Cerebellar nuclear complex (tissue), 1 donor: ENCODE measurements at places on chromosomes 2 and 18.

GRCh38 chr18:25921677-25922421 lies 168.6 kb downstream of the SS18 start:
- no peak for DNase-seq

- DNase-seq: no peak
Observed at GRCh38 chr18:48490641-48491293, 48.1 kb upstream of the CTIF start.

DNA sequence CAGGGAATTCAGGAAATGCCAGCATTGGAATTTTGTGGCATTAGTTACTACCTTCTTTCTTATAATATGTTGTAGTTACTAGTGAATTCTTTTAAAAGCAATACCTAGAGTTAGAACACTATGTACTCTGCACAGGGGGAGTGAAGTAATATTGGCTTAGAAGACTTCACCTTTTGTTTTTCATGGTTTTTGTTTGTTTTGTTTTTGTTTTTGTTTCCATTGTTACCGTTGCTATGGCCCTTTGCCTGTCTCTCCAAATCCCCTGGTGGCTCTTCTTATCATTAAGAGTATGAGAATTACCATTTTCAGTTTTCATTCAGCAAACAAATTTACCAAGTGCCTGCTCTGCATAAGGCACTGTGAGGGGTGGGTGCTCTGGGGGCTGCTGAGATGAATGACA lies 160.1 kb downstream of the HAUS1 start:
- no peak for DNase-seq

DNA sequence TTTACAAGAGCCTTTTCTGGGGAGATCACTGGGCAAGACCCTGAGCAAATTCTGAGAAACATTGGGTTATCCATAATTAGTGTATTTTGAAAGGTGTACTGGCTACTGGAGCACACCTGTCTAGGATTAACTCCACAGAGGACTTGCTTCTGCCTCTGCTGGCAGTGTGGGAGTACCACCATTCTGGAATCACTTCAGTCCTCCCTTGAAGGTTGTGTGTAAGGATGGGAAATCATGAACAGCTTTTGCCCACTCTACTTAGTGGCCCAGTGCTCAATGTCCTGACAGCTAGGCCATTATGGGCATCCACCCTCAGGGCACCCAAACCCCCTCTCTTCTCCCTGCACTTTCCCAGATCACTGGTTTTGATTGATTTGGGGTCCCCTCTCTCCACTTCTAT lies 8.1 kb upstream of the SANBR start:
- no peak for DNase-seq

DNA sequence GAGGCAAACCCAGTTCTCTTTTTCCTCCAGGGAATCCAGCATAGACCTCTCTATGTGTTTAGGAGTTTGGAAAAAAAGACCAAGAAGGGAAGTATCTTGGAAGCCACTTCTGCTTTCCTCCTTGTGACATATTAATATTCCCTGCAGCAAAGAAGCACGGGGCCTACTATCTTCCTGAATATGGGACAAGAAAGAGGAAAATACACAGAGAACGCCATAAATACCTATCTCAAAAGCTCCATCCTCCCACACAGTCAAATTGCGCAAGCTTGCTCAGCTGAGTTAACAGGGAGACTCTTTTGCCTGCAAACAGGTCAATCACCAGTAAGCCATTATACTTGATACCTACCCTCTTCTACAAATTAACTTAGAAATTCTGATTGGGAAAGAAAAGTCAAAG lies 16.7 kb upstream of the RAPH1 start:
- no peak for DNase-seq

DNA sequence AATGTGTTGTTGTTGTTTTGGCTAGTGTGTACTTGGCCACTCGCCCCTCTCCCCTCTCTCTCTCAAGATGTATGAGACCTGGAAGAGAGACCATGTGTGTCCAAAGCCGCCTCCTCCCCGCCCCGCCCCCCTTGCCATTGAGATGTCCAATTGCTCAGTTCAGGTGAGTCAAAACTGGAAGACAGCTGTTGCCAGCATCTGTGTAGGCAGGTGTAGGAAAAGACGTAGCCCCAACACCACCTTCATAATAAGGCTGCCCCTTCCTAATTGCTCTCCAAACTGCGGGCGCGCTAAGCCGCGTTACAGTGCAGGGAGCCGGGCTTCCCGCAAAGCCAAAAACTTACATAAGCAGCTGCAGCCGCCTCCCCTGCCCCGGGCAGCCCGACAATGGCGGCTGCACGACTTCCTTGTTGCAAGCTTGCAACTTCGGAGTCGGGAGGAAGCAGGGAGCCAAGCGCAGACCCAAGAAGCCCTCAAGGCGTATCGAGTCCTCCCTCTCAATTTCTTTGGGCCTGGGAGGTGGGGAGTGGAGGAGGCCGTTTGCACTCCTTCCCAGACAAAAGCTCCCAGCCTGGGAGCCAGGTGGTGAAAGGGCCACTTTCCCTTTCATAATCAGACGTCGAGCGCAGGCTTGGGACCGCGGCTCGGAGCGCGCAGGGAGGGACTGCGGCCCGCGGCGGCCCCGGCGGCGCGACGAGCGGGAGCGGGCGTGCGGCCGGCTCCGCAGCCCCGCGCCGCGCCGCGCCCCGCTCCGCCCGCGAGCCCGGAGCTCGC lies 882 bp downstream of the ZBTB14 start:
- no peak for DNase-seq

GRCh38 chr2:71861186-71862160 lies 286.2 kb downstream of the CYP26B1 start:
- DNase-seq: no peak

DNA sequence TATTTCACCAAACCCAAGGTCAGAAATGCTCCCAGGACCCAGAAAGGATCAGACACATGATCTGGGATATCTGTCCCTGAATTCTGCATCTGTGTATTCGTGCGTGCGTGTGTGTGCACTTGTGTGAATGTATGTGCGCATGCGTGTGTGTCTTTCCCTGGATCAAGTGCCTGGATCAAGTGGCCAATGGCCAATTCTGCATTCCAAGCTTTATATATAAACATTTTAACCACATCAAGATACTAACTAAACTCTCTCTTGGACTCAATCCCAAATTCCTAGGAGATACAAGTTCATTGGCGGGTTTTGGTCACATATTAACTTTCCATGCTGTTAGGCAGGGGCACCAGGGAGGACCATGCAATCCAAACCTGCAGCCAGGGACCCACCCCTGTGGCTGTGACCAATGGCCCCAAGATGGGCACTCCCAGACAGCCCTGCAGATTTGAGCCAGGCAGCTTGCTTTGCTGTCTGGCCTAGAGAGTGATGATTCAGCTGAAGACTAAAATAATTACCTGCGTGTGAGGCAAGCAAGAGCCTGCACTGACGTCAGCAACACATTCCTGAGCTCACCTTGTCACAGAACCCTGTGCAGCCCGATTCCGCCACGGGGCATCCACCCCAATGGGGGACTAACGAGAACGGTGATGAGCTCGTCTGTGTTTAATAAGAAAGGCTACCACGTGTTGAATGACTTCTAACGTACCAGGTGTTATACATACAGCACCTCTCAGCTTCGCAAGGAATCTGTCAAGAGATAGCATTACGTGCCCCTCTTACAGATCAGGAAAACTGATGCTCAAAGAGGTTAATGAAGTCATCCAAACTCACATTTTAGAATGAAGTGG lies 45.3 kb upstream of the ROCK2 start:
- no peak for DNase-seq

DNA sequence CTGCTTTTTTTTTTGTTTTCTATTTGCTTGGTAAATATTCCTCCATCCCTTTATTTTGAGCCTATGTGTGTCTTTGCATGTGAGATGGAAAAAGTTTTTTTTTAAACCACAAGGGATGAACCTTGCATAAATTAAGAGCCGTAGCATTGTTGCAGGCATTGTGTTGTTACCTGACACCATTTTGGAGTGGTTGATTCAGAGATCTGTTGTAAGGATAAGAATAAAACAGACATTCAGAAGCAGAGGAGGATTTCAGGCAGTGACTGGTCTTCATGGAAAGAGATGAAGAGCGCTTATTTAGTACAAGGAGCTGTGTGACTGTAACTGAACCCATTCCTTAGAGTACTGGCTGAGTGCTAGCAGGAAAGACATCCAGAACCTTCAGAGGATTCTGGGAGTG lies 101.2 kb downstream of the LTBP1 start:
- no peak for DNase-seq

DNA sequence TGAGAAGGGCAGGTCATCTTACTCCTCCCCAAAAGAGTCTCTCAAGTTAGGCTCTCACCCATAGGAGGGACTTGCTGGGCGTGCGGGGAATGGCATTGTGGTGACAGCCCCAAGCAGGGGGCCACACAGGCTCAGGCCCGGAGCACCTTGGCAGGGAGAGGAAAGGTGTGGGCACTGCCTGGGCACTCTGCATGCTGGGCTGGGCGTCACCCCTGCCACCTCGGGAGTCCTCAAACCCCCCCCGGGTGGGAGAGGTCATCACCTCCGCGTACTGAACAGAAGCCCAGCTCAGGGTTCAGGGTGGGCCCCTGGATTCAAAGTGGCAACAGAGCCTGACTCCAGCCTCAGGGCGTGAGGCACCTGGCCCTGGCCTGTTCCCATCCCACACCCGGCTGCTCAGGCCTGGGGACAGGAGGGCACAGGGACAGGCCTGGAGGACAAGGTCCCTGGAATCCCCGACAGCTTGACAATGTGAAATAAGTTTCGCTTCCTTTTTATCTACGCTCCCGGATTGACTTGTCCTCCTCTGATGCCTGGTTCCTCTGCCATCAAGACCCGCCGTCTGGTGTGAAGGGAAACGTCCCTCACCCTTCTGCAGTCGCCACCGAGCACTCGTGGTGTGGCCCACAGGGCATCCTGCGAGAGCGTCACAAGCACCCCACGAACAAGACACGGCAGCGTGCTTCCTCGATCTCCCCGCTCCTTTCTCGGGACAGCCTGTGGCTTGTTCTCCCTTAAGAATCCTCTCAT lies 97.8 kb downstream of the HDAC4 start:
- DNase-seq: no peak
